ENCODE measurements at places on chromosomes 3 and 15.

- no peak for DNase-seq
Measured at GRCh38 chr15:58307313-58307961, 124.4 kb upstream of the LIPC start.

GRCh38 chr15:39730552-39730951 is 52.1 kb downstream of the FSIP1 start:
- no peak for DNase-seq

DNA sequence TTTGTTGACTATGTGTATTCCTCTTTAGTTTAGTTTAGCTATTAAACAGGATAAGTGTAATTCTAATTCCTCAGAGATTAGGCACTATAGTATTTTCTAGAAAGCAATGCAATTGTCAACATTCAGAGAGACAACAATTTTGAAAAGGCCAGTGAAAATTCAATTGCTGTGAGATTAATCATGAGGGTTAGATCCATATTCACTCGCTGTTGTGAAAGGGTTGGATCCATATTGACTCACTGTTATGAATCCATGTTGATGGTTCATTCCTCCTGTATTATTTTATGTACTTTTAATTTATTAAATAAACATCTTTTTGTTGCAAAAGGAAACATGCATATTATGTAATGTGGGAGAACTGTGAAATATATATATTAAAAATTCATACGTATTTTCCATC is 641 bp downstream of the TRAT1 start:
- no peak for DNase-seq

- DNase-seq = no peak
Measured at GRCh38 chr15:30904812-30905211, 1.1 kb downstream of the FAN1 start.

- no peak for DNase-seq
Measured at GRCh38 chr3:195093731-195094130, 177.2 kb downstream of the XXYLT1 start.

GRCh38 chr3:186102687-186103086 is 6.2 kb downstream of the ETV5 start:
- no peak for DNase-seq
